ENCODE measurements at places on chromosomes 2 and 18.

GRCh38 chr2:2812117-2812516 lies 481.0 kb upstream of the MYT1L start:
- DNase-seq = no peak

DNA sequence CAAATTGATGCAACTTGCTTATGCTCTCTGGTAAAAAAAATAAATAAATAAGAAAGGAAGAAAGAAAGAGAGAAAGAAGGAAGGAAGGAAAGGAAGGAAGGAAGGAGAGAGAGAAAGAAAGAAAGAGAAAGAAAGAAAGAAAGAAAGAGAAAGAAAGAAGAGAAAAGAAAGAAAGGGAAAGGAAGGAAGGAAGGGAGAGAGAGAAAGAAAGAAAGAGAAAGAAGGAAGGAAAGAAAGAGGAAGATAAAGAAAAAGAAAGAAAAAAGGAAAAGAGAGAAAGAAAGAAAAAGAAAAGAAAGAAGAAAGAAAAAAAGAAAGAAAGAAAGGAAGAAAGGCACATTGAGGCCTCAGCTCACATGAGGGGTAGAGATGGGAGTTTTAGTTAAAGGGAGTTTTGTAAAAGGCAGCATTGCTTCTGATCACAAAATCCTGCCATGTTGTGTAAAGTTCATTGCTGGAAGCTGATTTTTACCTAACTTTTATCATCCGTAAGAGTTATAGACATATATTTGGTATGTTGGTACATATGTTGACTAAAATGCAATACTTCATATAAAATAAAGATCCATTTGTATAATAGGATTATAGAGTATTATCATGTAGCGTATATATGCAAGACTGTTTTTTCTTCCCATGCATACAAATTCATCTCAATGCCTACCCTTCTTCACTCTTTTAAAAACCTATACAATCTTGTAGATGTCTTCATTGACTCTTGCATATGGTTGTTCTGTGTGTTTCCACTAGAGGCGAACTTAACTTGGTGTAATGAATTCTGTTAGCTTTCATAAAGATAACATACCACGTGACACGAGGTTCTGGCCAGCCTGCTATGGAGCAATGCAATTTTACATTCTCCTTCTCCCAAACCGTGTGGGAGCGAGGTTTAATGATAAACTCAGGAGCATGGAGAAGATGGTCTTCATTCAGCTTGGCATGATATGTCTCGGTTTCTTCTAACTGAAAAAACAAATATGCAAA lies 32.8 kb downstream of the MYOM1 start:
- DNase-seq = no peak

DNA sequence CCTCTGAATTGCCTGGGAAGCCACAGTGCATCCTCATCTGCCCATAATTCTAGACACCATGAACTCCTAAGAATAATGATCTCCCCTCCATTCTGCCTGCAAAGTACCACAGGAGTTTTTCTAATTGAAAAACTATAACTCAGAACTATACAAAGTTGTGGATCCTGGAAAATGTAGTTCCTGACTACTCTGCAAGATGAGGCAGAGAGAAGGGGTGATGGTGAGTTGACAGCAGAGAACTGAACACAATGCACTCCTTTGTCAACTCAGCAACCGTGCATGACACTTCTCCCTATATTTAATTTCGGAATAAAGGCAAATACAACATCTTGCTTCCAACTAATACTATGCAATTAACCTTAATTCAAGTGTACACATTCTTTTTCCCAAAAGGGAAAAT lies 471.1 kb upstream of the FAM98A start:
- no peak for DNase-seq

GRCh38 chr2:47771211-47771610 lies 11.7 kb upstream of the MSH6 start:
- DNase-seq = peak; percentile 99

GRCh38 chr2:191030521-191031154 lies 16.7 kb upstream of the STAT1 start:
- peak; percentile 70 for DNase-seq

- no peak for DNase-seq
Measured at GRCh38 chr2:1375794-1376193, 37.5 kb upstream of the TPO start.

DNA sequence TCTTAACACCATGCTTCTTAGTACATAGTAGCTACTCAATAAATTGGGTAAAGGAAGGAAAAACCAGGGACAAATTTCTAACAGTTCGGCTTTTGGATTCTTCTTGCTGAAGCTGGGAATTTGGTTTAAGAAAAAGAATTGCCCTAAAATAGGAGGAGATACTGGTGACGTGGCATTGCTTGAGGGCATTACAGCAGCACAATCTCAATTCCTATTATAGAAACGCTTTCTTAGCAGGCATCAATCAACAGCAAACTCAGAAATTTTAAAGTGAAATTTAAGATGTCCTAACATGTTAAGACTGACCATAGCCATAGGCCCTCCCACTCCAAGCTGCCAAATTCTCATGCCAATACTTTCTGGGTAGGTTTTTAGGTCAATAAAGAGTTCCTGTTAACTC lies 169.5 kb downstream of the SRBD1 start:
- DNase-seq = no peak

- peak; percentile 73 for DNase-seq
Measured at GRCh38 chr2:157302492-157303099, 23.0 kb downstream of the ERMN start.

GRCh38 chr18:47772374-47773248 lies 157.8 kb downstream of the SMAD2 start:
- DNase-seq = peak; percentile 49

DNA sequence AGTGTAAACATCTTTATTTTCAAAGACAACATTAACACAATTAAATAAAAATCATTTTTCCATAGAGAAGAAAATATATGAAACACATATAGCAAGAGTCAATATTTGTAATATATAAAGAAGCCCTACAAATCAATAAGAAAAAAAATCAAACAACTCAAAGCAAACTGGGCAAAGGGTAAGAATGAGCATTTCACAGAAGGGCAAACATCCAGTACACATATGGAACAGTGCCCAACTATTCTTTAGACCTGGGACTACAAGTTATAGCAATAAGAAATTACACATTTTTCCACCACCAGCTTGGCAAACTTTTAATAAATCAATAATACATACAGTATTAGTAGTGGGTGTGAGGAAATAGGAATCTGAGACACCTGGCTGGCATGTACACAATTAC lies 324.1 kb downstream of the CYP26B1 start:
- DNase-seq = no peak

GRCh38 chr2:141957827-141958450 lies 172.9 kb downstream of the LRP1B start:
- DNase-seq = no peak

- no peak for DNase-seq
Measured at GRCh38 chr2:46821600-46821999, 94.0 kb downstream of the MCFD2 start.

DNA sequence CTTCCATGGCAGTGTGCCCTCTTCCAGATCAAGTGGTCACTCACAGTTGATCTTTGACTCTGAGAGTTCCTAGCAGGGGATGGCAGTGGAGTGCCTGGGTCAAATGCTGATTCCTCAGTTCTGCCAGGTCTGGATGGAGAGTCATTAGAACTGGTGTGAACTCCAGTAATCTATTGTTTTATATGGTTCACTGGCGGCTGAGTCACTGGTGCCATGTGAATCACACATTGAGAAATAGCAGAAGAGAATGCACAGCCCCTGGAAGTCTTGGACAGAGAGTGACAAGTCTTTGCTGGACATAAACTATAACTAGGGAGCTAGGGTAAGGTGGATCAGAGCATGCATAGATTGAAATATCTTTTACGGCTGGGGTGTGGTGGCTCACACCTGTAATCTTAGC lies 86.9 kb downstream of the EIF2AK3 start:
- peak; percentile 77 for DNase-seq

- peak; percentile 23 for DNase-seq
Measured at GRCh38 chr2:204673877-204674276, 128.6 kb downstream of the PARD3B start.

DNA sequence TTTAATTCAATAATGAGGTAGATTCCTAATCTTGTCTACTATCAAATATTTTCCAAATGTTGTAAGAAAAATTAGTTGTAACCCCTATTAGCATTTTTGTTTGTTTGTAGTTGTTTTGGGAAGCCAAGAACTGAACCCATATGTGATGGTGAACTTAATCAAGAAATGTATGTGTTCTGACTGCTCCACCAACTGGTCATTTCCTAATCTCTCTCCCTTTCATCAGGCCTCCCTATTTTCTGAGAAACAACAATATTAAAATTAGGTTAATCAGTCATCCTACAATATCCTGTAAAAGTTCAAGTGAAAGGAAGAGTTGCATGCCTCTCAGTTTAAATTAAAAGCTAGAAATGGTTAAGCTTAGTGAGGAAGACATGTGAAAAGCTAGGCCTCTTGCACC lies 504.0 kb downstream of the EPHA4 start:
- DNase-seq = no peak

GRCh38 chr2:181178823-181179412 lies 198.5 kb downstream of the UBE2E3 start:
- peak; percentile 26 for DNase-seq

- DNase-seq = no peak
Measured at GRCh38 chr18:446941-447560, 53.5 kb downstream of the COLEC12 start.

- no peak for DNase-seq
Measured at GRCh38 chr2:179692610-179693009, 168.8 kb downstream of the ZNF385B start.

- DNase-seq = no peak
Measured at GRCh38 chr18:49907346-49907929, 94.1 kb upstream of the ACAA2 start.

DNA sequence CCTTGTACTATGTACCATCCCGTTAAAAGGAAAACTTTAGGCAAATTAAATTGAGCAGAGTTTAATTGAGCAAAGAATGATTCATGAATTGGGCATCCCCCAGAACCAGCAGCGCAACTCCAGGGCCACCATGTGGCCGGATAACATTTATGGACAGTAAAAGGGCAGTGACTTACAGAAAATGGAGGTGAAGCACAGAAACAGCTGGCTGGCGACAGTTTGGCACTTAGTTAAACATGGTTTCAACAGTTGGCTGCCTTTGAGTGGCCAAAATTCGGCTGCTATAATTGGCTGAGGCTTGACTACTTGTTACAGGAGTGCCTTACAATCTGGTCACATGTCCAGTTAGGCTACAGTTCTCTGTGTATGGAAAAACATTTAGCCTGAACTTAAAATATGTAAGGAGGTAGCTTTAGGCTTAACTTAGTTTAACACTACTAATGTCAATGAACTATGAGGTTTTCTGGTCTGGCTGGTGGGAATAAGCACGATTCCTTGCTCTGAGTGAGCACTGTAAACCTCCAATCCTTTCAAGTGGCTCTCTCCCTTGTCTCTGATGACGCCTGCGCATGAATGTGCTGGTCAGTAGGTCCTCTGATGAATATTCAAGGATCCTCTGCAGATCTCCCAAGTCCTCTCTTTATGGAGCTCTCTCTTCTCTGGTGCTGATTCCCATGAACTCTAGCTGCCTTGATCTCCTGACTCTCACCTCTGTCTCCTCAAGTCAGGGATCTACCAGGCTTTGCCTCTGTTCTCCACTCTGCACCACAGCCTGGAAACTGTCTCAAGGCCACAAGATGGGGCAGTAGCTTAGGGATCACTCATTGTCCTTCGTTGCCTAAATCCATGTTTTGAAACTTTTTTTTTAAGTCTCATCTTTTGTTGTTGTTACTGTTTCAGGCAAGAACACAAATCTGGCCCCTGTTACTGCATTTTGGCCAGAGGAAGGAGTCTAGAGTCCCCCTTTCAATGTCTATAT lies 24.4 kb upstream of the RAB31 start:
- peak; percentile 56 for DNase-seq

DNA sequence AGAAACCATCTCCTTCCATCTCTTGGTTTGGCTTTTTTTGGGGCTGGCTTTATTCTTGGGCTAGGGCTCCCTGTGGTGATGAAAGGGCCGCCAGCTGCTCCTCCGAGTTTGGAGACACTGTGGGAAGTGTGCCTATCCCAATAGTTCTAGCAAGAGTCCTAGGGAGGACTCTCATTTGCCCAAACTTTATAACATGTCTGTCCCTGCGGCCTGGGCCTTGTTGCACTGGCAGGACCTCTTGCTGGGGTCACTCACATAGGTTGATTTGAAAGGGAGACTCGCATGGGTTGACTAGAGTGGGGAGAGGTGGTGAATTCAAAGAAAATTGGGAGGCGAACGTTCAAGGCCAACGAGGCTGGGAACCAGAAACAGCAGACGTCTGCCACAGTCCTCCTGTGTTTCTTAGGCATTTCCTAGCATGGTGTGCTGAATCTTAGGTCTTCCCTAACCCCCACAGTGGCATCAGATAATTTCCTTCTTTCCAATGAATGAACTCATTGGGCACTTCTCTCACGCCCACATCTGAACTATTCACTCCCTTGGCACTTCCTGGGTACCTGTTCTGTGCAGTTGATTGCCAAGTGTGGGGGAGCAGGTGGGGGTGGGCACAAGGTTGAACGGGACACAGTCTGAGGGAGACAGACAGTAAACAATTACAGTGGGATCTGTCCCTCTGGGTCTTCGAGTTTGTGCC lies 26.8 kb downstream of the NIFK start:
- no peak for DNase-seq

- peak; percentile 63 for DNase-seq
Measured at GRCh38 chr18:9333441-9334328, 888 bp upstream of the TWSG1 start.

- no peak for DNase-seq
Measured at GRCh38 chr18:56217406-56217805, 421.0 kb downstream of the TXNL1 start.

- DNase-seq = no peak
Measured at GRCh38 chr18:3114451-3114850, 101.5 kb upstream of the LPIN2 start.

DNA sequence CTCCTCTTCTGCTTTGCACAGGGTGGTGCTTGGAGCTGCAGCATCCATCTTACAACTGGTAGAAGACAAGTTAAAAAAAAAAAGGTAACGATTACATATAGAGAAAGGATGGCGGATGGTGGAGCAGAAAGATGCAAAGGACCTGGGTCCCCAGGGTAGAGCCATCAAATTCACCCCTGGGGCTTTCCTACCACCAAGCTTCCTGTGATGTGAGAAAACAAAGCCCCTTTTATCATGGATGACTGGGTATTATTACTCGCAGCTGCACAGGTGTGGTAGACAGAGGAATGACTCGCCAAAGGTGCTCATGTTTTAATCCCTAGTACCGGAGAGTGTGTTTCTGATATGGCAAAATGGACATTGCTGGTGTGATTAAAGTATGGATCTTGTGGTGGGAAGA lies 1.3 kb upstream of the ACOXL start:
- DNase-seq = no peak

- DNase-seq = no peak
Measured at GRCh38 chr2:107992069-107992468, 5.7 kb downstream of the SLC5A7 start.
